ENCODE measurements at places on chromosomes 11 and 22.
A peak's percentile ranks its signal among the peaks of the same experiment; 100 is the strongest.

DNA sequence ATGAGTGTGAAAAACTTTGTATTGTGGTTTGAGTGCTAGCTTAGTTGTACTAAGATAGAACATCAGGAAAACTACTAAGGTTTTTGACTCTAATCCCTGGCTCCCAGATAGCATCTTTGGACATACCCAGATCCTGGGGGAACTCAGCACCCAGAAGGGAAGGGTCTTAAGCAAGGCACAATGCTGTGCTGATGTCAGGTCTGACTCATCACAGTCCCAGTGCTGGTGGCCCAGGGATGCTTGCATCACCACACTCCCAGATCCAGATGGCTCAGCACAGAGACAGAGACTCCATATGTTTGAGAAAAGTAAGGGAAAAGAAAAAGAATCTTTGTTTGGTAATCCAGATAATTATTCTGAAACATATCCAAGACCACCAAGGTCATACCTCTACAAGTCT is 18.3 kb upstream of the OR56A3 start:
- no peaks in the 10 kb centered on the region for H3K27me3 ChIP-seq
- no peak overlapping the region for H3K4me3 ChIP-seq
- H3K4me1 ChIP-seq, result no peaks in the 10 kb centered on the region
- H3K36me3 ChIP-seq, result no peaks in the 10 kb centered on the region

DNA sequence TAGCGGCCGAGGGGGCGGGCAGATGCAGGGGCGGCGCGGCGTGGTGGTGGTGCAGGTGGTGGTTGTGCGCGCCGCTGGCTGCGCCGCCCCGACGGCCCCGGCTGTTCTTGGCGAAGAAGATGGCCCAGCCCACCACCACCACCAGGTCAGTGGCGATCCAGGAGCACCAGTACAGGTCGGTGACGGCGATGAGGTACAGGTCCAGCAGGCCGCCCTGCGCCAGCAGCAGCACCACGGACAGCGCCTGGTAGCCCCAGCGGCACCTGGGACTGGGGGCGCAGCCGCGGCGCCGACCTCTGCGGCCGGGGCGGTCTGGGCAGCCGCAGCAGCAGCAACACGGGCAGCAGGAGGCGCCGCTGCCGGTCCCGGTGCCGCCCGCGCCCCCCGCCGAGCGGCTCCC is 879 bp downstream of the TMEM121B start:
- H3K36me3 ChIP-seq, result no peaks in the 10 kb centered on the region
- DNase-seq, result peak; percentile 41
- H3K4me3 ChIP-seq, result no peak overlapping the region

DNA sequence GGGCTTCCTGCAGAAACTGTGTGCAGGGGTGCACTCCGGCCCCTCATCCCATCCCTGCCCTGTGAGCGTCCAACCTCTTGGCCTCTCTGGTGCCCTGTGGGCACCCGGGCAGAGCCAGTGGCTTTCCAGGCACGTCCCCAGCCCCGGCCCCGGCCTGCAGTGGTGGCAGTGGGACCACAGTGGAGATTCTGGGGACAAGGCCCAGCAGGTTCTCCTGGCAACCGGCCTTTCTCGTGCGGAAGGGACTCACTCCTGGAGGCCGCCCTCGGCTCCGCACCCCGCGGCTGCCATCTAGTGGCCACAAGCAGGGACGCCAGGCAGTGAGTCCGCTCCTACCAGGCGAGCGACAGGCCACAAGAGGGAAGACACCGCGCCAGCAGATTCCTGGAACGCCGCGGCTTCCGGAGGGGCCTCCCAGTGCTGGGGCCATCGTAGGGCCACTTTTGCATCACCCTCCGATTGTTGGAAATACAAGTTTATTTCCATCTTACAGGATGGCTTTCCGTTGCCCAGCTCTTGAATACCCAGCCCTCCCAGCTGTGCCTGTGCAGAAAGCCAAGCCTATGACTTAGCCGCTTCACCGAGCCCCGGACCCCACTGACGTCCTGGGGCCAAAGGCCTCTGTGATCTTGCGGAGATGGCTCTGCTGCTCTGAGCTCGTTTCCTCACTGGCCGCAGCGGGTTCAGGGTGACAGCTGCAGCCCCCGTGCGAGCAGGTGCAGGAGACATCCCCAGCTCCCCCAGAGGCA is 357.3 kb downstream of the CTTN start:
- H3K27me3 ChIP-seq, result peaks cover 9% of the 10 kb centered on the region
- H3K27ac ChIP-seq, result no peak overlapping the region
- DNase-seq, result peak; percentile 51
- H3K4me3 ChIP-seq, result no peak overlapping the region
- no peaks in the 10 kb centered on the region for H3K4me1 ChIP-seq

- H3K27me3 ChIP-seq, result no peaks in the 10 kb centered on the region
- no peak for DNase-seq
- H3K4me1 ChIP-seq, result peaks cover 72% of the 10 kb centered on the region
- no peak overlapping the region for H3K27ac ChIP-seq
- H3K4me3 ChIP-seq, result no peak overlapping the region
Observed at GRCh38 chr22:28955817-28956216, 72.4 kb downstream of the ZNRF3 start.

- H3K4me1 ChIP-seq, result peaks cover 6% of the 10 kb centered on the region
- no peaks in the 10 kb centered on the region for H3K36me3 ChIP-seq
- DNase-seq, result no peak
Observed at GRCh38 chr22:30984317-30984716, 15.3 kb downstream of the TUG1 start.

- DNase-seq, result no peak
- no peak overlapping the region for H3K4me3 ChIP-seq
- no peaks in the 10 kb centered on the region for H3K36me3 ChIP-seq
- H3K27me3 ChIP-seq, result no peaks in the 10 kb centered on the region
- no peaks in the 10 kb centered on the region for H3K4me1 ChIP-seq
- H3K27ac ChIP-seq, result no peak overlapping the region
Observed at GRCh38 chr22:20273758-20274181, 5.7 kb upstream of the RTN4R start.

GRCh38 chr11:82315093-82315492 is 418.6 kb downstream of the FAM181B start:
- no peaks in the 10 kb centered on the region for H3K27me3 ChIP-seq
- no peaks in the 10 kb centered on the region for H3K4me1 ChIP-seq
- no peak overlapping the region for H3K4me3 ChIP-seq

GRCh38 chr11:71169313-71169712 is 83.1 kb downstream of the SHANK2 start:
- H3K4me1 ChIP-seq, result no peaks in the 10 kb centered on the region
- no peaks in the 10 kb centered on the region for H3K36me3 ChIP-seq
- H3K27ac ChIP-seq, result no peak overlapping the region
- H3K27me3 ChIP-seq, result no peaks in the 10 kb centered on the region
- no peak for DNase-seq

GRCh38 chr22:49084206-49084605 is 743.5 kb downstream of the BRD1 start:
- no peak for DNase-seq
- H3K4me1 ChIP-seq, result no peaks in the 10 kb centered on the region
- H3K36me3 ChIP-seq, result no peaks in the 10 kb centered on the region
- H3K27ac ChIP-seq, result no peak overlapping the region
- H3K4me3 ChIP-seq, result no peak overlapping the region
- no peaks in the 10 kb centered on the region for H3K27me3 ChIP-seq

GRCh38 chr11:63897459-63898146 is 19.4 kb downstream of the RCOR2 start:
- no peaks in the 10 kb centered on the region for H3K4me1 ChIP-seq
- no peak overlapping the region for H3K4me3 ChIP-seq
- H3K36me3 ChIP-seq, result peaks cover 73% of the 10 kb centered on the region

DNA sequence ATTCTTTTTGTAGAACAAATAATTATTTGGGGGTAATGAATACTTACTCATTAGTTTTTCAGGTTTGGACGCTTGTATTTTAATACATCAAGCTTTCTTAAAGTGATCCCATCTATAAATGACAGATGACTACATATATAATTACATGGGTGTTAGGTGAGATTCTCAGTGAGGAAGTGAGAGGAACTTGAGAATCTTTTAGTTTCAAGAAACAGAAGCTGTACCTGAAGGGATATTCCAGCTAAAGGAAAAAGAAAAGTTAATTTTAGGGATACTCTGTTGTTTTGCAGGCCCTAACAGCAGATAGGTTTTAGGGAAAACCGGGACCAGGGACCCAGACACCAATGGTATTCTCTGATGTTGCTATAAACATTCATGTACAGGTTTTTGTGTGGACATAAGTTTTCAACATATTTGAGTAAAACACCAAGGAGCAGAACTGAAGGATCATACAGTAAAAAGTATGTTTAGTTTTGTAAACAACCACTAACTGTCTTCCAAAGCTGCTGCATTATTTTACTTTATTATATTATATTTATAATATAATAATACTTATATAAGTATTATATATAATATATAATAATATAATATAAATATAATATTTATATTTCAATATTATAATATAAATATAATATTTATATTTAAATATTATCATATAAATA is 24.1 kb upstream of the PHOX2A start:
- no peak overlapping the region for H3K4me3 ChIP-seq
- H3K4me1 ChIP-seq, result no peaks in the 10 kb centered on the region
- no peak overlapping the region for H3K27ac ChIP-seq
- DNase-seq, result no peak
- peaks cover 4% of the 10 kb centered on the region for H3K27me3 ChIP-seq

DNA sequence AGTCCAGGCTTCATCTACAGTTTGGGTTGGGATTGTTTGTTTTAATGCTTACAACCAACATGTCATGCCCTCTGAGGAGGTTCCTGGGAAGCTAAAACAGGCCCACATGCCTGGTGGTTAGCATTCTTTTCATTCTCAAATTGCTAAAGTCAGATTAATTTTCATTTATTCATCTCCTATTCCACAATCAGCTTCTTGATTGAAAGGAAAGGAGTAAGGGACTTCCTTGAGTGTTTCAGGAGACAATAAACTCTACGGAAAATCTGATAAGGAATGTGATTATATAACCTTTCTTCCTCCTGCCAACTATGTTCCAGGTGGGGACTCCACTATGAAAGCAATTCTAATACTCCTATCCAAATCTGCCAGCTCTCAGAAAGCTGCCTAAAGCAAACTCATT is 30.8 kb downstream of the MRTFA start:
- H3K27ac ChIP-seq, result no peak overlapping the region
- H3K36me3 ChIP-seq, result no peaks in the 10 kb centered on the region
- no peak overlapping the region for H3K4me3 ChIP-seq
- no peaks in the 10 kb centered on the region for H3K27me3 ChIP-seq

DNA sequence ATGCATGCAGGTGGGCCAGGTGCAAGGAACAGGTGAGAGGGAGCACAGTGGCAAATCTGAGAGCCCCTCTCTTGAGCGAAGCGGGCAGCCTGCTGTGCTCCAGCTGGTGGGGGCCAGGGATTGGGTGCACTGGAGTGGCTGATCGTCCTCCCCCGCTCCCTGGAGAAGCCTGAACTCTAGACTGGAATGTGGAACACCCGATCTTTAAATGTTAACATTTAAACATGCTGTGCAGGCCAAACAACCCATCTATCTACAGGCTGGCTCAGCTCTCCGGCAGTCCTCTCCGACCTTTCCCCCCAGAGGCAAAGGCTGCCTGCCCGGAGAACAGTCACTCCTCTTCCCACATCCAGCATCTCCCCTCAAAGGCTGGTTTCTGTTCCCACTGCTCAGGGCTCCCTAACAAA is 5.1 kb downstream of the MRGPRF start:
- H3K36me3 ChIP-seq, result no peaks in the 10 kb centered on the region
- H3K4me3 ChIP-seq, result no peak overlapping the region
- H3K4me1 ChIP-seq, result no peaks in the 10 kb centered on the region
- DNase-seq, result no peak

- no peaks in the 10 kb centered on the region for H3K4me1 ChIP-seq
- H3K36me3 ChIP-seq, result no peaks in the 10 kb centered on the region
- no peak overlapping the region for H3K4me3 ChIP-seq
- no peaks in the 10 kb centered on the region for H3K27me3 ChIP-seq
- no peak for DNase-seq
- H3K27ac ChIP-seq, result no peak overlapping the region
Observed at GRCh38 chr11:76820184-76820566, 37.0 kb downstream of the TSKU start.

GRCh38 chr22:19892257-19892879 is 37.7 kb upstream of the GNB1L start:
- peaks cover 18% of the 10 kb centered on the region for H3K36me3 ChIP-seq
- no peak overlapping the region for H3K27ac ChIP-seq
- no peak for DNase-seq

GRCh38 chr22:50561401-50562358 is 1.0 kb downstream of the SYCE3 start:
- no peak overlapping the region for H3K27ac ChIP-seq
- no peaks in the 10 kb centered on the region for H3K36me3 ChIP-seq
- H3K27me3 ChIP-seq, result no peaks in the 10 kb centered on the region
- no peak overlapping the region for H3K4me3 ChIP-seq

GRCh38 chr11:122668562-122669090 is 13.1 kb downstream of the UBASH3B start:
- no peaks in the 10 kb centered on the region for H3K4me1 ChIP-seq
- H3K36me3 ChIP-seq, result no peaks in the 10 kb centered on the region
- no peak overlapping the region for H3K4me3 ChIP-seq
- DNase-seq, result no peak

- peak; percentile 13 for DNase-seq
- H3K27ac ChIP-seq, result no peak overlapping the region
- no peaks in the 10 kb centered on the region for H3K36me3 ChIP-seq
- H3K4me1 ChIP-seq, result no peaks in the 10 kb centered on the region
Observed at GRCh38 chr11:61911701-61912529, 5.5 kb downstream of the RAB3IL1 start.

- H3K36me3 ChIP-seq, result no peaks in the 10 kb centered on the region
- no peak for DNase-seq
- no peaks in the 10 kb centered on the region for H3K27me3 ChIP-seq
- no peak overlapping the region for H3K27ac ChIP-seq
- H3K4me3 ChIP-seq, result no peak overlapping the region
- H3K4me1 ChIP-seq, result peaks cover 13% of the 10 kb centered on the region
Observed at GRCh38 chr22:38921120-38921519, 36.3 kb upstream of the APOBEC3A start.

DNA sequence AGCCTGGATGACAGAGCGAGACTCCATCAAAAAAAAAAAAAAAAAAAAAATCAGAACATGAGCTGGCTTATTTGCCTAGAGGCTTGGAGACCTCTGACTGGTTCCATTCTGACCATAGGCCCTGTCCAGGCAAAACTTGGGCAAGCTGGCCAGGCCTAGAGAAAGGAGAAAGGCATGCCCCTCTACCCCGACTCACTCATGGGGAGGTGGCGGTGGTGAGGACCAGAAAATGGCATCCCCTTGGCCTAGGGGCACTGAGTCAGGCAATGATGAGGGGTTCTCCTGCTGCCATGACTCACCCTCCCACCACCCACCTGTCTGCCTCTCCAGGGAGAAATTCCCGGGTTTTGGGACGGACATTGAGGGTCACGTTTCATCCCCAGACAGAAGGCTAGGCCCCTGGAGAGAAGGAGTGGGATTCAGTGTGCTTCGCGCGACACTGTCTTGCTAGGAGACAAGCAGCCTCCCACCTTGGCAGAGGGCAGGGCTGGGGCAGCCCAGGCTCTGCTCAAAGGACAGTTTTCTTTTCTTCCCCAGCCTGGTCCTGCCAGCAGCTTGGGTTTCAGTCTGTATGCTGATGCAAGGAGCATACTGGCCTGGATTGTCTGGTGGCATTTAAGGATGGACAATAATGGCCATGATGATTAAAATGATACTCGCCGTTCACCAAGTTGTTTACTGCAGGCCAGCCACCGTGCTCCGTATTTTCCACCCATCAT is 17.2 kb downstream of the TOB2 start:
- no peaks in the 10 kb centered on the region for H3K36me3 ChIP-seq
- peak overlapping the region; percentile 100 for H3K27ac ChIP-seq
- H3K4me1 ChIP-seq, result peaks cover 50% of the 10 kb centered on the region
- DNase-seq, result peak; percentile 91

Data from gastrocnemius medialis (tissue), 4 donors.